ENCODE measurements at places on chromosomes 7 and 10.

GRCh38 chr10:44981172-44982113 lies 2.8 kb upstream of the DEPP1 start:
- DNase-seq = no peak

- no peak for DNase-seq
These were observed 133.8 kb upstream of the PLXNA4 start for GRCh38 chr7:132709971-132710567.

DNA sequence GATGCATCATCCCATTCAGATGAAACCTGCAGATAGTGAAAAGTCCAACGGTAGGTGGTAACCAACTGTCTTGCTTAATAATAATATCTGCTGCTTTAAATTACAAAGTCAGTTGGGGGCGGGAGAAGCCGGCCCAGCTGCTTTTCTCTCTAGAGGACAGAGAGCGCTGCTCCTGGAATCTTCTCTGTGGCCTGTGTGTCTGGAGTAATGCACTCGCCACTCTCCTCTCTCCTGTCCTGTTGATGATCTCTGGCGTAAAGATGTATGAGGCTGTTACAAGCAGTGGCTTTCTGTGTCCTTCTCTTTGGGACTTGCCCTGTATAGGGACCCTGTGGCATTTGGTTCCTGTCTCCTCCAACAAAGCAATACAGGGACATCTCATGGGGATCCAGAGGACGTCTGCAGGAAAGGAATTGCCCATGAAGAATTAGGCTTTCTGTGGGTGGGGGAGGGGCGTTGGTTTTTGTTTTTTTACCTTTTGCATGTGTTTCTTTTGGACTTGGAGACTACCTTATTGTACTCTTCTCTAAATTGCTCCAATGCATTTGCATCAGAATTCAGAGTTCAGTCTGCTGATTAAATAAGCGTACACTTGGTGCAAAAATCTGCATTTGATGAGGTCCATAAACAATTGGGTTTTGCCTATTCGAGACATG lies 231.6 kb downstream of the CELF2 start:
- no peak for DNase-seq

DNA sequence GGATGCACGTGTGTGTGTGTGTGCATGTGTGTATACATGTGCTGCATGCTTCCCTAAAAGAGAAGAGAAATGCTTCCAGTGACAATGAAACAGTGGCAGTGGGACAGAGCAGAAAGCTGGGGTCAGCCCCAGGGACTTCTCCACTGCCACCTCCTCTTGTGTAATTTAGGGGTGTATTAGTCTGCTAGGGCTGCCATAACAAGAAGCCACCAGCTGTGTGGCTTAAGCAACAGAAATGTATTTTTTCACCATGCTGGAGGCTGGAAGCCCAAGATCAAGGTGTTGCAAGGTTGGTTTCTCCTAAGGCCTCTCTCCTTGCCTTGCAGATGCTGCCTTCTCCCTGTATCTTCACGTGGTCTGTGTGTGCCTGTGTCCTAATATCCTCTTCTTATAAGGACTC lies 190.5 kb downstream of the CXCL12 start:
- DNase-seq = no peak
